ENCODE measurements at places on chromosomes 11 and 22. TPM values are rescaled to one million over a fixed set of nuclear protein-coding genes. Genes with fewer than 3 reads are reported as not detected.

PGA5 gene
- 0.16 TPM for total RNA-seq

MMP13 gene
- total RNA-seq: 2.8 TPM

MPPED2 gene
- total RNA-seq: not detected

CRYBB3 gene
- not detected for total RNA-seq

CARD10 gene
- total RNA-seq: 17.4 TPM

GVQW3 gene
- total RNA-seq: 1.9 TPM

FAM227A gene
- total RNA-seq: 1.9 TPM

TMEM184B gene
- 42.4 TPM for total RNA-seq

MYEOV gene
- total RNA-seq: 0.49 TPM

TRIM49 gene
- not detected for total RNA-seq

PRRG4 gene
- 0.65 TPM for total RNA-seq

KCNJ4 gene
- total RNA-seq: not detected

USP47 gene
- 77.2 TPM for total RNA-seq

KCNQ1OT1 gene
- 8.1 TPM for total RNA-seq

TUB gene
- total RNA-seq: 17.8 TPM

SLC15A3 gene
- total RNA-seq: 27.3 TPM

RAB36 gene
- 10.8 TPM for total RNA-seq
